ENCODE measurements at places on chromosomes 13 and 19. TPM values are rescaled to one million over a fixed set of nuclear protein-coding genes. Genes with fewer than 3 reads are reported as not detected.

Gene ZNF841
- 24.5 TPM for total RNA-seq

DNA sequence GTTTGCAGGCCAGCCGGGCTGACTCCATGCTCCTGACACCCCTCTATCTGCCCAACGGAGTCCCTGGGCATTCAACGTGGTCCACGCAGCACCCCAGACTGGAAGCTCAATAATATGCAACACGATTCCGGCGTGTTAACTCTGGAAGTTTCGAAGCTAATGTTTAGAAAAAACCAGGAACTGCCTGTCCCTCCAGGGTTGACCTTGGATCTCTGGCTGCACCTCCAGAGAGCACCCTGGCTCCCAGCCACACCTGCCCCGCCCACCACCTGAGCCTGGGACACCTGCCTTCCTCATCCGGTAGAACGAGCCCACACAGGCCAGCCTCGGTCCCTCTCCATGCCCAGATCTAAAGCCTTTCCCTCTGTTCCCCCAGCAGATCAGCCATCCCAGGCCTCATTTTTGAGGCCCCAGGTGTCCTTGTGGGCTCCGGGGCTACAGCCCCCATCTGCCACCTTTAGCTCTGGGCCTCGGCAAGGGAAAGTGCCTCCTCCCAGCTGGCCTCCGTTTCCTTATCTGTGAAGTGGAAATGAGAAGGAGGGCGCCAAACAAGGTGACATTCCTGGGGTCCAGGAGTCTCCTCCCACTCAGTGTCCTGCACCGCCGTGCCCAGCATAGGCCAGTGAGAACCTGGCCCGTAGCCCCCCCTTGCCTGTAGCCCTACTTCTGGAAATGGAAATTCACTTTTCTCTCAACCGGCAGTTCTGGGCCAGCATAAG lies 38.7 kb downstream of the KLF2 start:
- no peak for DNase-seq
- no peak overlapping the region for H3K4me3 ChIP-seq
- H3K36me3 ChIP-seq: no peaks in the 10 kb centered on the region
- no peaks in the 10 kb centered on the region for H3K4me1 ChIP-seq
- no peaks in the 10 kb centered on the region for H3K27me3 ChIP-seq

GRCh38 chr13:47798906-47799305 lies 202.2 kb downstream of the SUCLA2 start:
- H3K36me3 ChIP-seq: no peaks in the 10 kb centered on the region
- no peak overlapping the region for H3K4me3 ChIP-seq
- H3K27ac ChIP-seq: no peak overlapping the region

DNA sequence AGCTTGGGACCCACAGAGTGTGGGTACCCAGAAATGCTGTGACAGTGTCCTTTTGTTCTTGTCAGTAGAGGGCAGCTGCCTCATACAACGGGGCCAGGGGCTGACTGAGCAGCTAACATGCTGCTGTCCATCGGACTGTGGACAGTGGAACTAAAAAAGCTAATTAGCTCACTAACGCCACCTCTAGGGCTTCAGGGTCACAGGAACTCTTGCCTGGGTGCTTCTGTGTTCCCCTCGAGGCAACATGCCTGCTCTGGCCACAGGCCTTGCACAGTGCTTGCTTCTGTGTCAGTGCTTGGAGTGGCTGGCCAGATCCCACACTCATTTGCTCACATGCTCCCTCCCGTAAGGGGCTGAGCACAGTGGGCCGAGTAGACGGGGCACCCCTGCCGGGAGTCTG lies 377.0 kb downstream of the OLFM4 start:
- no peak overlapping the region for H3K4me3 ChIP-seq
- no peak for DNase-seq
- no peak overlapping the region for H3K27ac ChIP-seq
- no peaks in the 10 kb centered on the region for H3K27me3 ChIP-seq
- H3K36me3 ChIP-seq: no peaks in the 10 kb centered on the region

DNA sequence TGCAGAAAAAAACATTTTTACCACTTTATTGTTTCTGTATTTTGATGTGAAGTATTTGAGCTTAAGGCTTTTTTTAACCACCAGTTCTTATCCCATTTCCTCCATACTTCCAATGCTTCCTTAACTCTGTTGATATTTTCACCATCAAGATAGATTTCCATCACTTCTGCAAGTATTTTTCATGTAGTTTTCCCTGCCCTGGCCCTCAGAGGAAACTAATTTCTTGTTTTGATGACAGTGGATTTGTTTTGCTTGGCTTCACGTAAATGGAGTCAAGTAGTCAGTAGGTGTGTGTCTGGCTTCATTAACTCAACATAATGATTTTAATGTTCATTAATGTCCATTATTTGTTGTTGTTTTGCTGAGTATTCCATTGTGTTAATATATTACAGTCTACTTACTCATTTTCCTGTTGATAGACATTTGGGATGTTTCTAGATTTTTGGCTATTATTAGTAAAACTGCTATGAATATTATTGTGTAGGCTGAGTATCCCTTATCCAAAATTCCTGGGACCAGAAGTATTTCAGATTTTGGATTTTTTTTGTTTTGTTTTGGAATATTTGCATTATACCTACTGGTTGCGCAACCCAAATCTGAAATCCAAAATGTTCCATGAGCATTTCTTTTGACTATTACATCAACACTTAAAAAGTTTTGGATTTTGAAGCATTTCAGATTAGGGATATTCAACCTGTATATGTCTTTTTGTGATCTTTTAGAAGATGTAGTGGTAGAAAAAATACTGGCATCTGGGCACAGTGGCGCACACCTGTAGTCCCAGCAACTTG lies 23.3 kb downstream of the ZNF582 start:
- DNase-seq: no peak
- H3K27ac ChIP-seq: no peak overlapping the region
- peaks cover 33% of the 10 kb centered on the region for H3K4me1 ChIP-seq
